ENCODE measurements at places on chromosomes 11 and 22. TPM values are rescaled to one million over a fixed set of nuclear protein-coding genes. Genes with fewer than 3 reads are reported as not detected.

DNA sequence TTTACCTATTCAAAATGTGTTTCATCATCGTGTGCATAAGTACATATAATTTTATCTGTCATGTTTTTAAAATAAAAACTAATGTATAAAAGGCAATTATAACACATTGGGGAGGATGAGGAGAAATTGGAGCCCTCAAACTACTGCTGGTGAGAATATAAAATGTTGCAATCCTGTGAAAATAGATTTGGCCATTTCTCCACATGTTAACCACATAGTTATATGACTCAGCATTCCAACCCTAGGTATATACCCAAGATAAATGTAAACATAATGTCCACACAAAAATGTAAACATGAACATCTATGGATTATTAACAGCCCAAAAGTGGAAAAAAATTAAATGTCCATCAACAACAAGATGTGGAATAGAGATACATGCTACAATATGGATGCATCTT lies 928.0 kb upstream of the FAT3 start:
- no peak overlapping the region for H3K27ac ChIP-seq
- no peak for DNase-seq
- no peak overlapping the region for H3K4me3 ChIP-seq
- H3K4me1 ChIP-seq, result peaks cover 9% of the 10 kb centered on the region

DNA sequence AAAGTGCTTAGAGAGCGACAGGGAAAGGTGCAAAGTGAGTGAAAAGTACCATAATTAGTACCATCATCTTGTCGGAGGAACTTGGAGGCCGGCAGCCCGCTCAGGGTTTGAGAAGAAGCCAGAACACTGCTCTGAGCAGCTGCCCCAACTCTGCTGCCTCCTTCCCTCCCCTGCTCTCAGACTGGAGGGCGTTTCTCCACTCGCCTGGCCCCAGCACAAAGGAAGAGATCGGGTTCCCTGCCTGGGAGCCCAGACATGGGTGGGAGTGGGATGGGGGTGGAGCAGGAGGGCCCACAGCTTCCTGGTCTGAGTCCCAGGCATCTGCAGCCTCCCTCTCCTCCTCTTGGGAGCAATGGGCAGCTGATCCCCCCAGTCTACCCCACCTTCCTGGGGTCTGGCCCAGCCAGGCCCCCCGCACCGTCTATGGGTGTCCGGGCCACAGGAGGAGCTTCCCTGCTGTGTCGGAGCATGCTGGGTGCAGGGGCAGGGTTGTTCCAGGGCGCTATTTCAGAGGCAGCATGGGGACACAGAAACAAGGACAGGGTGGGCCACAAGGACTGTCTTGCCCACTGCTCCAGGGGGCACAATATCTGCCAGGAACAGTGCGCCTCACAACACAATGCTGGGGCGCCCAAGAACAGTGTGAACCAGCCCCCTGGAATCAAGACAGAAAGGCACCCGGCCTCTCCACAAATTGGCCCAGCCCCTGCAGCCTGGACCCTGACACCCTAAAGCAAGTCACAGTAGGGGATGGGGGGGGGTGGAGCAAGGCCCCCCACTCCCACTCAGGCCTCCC lies 4.8 kb downstream of the LIF start:
- peaks cover 80% of the 10 kb centered on the region for H3K4me1 ChIP-seq
- peak overlapping the region; percentile 26 for H3K4me3 ChIP-seq
- DNase-seq, result no peak
- H3K27ac ChIP-seq, result peak overlapping the region; percentile 92

Gene KCNQ1
- not detected for total RNA-seq

Gene GUCY1A2
- 17.8 TPM for total RNA-seq

Data from astrocyte (in vitro differentiated cells and primary cell).